Left renal pelvis (tissue), 4 donors: ENCODE measurements at places on chromosomes 7 and 10.

DNA sequence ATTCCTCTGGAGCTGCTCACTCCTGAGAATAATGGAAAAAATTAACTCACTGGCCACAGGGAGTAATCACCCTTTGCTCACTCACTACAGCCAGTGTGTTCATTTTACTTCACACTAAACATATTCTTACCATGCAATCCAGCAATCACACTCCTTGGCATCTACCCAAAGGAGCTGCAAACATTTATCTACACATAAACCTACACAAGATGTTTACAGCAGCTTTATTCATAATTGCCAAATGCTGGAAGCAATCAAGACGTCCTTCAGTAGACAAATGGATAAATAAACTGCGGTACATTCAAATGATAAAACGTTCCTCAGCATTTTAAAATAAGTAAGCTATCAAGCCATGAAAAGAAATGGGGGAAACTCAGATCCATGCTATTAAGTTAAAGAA, 34.2 kb upstream of the POM121L12 start:
- no peak for DNase-seq

GRCh38 chr10:119667562-119668328, 16.6 kb downstream of the BAG3 start:
- no peak for DNase-seq

GRCh38 chr7:24979470-24979862, 512 bp downstream of the OSBPL3 start:
- DNase-seq, result no peak

DNA sequence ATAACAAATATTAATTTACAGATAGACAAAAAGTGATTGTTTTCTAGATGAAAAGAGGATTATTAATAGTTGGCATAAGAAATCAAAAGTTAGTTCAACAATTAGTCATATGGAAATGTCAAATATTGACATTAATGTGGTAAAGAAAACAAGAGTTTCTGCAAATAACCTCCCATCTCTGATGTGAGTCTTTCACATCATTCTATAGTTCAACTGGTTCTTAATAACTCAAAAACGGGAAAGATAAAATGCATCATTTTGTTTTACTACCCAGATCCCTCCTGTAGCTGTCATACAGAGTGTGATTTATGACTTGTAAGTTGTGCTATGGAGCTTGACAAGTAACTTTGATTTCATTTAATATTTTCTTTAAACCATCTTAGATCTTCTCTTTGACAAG, 594.8 kb downstream of the ZWINT start:
- no peak for DNase-seq

DNA sequence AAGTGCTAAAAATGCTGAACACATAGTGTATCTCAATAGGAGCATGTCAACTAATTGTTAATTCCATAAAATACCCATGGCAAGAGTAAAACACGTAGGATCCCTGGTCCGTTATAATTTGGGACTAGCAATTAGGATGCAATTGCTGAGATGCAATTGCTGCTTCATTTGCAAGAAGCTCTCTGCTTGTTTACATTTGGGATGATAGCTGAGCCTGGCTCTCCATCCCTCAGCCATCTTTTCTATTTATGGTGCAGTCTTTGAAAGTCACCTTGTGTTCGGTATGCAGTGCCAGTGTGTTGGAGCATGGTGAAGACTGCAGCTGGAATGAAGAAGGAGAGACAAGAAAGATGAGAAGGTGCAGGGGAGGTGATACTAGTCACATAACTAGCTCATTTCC, 191.3 kb downstream of the SNX10 start:
- DNase-seq, result no peak

DNA sequence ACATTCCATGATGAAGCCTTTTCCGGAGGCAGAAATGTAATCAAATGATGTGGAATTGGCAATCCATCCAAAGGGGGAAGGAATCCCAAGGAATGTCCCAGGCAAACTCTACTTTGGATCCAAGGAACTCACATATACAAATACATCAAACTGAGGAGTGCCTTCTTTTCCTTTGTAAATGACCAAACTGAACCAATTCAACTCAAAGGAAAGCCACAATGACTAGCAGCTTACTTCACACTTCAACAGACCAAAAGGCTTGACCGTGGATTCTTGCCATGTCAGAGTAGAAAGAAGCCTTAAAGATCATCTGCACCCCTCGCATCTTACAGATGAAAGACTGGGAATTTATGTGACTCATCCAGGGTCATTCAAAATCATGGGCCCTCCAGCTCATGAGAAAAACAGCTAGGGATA, 79.7 kb upstream of the MACROH2A2 start:
- DNase-seq, result no peak

GRCh38 chr10:107442035-107442505, 277.6 kb upstream of the SORCS1 start:
- no peak for DNase-seq

- DNase-seq, result no peak
Measured at GRCh38 chr7:157433628-157434027, 96.8 kb downstream of the DNAJB6 start.

GRCh38 chr7:147639751-147640150, 950.8 kb upstream of the C7orf33 start:
- DNase-seq, result peak; percentile 3

GRCh38 chr7:37514497-37514896, 65.8 kb upstream of the ELMO1 start:
- no peak for DNase-seq

GRCh38 chr10:89278034-89278535, 23.8 kb upstream of the IFIT2 start:
- peak; percentile 41 for DNase-seq

DNA sequence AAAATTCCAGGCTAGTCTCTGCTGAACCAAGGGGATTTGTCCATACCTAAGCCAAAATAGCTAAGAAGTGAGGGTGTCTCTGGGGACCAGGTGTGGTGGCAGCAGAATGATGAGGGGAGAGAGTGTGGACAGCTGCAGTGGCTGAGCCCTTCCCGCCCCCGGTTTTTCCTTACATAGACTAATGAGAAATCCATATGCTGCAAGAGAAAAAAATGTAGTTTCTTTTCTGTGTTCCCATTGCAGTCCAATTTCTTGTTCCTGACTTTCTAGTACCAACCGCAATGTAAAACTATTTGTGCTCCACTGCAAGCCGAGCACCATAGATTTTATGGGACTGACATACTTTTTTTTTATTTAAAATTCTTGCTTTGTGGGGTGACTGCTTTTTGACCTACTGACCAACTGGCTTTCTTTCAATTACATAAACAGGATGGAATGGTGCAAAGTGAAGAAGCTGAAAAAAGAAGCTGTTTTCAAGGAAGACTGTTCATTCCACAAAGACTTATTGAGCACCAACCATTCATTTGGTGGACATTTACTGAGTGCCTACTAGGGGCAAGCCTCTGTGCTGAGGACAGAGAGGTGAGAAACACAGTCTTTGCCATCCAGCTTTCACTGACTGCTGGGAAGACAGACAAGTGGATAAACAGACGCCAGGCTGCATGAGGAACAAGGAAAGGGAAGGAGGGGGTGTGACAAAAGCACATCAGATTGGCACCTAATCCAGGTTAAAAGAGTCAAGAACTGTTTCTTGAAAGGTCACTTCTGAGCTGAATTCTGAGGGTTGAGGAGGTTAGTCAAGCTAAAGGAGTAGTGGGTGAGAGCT, 9.8 kb downstream of the CEP41 start:
- peak; percentile 48 for DNase-seq

DNA sequence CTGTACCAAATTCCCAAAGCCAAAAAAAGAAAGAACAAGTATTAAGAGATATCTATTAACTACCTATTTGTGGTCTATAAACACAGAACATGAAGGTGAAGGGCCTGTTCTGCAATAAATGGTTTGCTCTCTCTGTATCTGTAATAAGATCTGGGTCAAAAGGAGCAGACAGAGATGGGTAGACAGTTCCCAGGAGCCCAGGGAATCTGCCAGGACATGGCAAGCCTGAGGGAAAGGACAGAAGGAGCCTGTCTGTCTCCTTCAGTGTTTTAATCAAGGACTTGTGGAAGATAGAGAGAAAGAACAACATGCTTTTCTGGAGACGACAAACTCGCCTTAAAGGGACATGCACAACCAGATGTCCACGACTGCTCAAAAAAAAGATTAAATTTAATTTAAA, 165.7 kb downstream of the ELMO1 start:
- no peak for DNase-seq

GRCh38 chr7:129859183-129859582, 93.6 kb downstream of the UBE2H start:
- no peak for DNase-seq

GRCh38 chr10:101566333-101567164, 21.5 kb downstream of the POLL start:
- DNase-seq, result no peak

- DNase-seq, result no peak
Measured at GRCh38 chr10:118163217-118163616, 116.5 kb upstream of the RAB11FIP2 start.

DNA sequence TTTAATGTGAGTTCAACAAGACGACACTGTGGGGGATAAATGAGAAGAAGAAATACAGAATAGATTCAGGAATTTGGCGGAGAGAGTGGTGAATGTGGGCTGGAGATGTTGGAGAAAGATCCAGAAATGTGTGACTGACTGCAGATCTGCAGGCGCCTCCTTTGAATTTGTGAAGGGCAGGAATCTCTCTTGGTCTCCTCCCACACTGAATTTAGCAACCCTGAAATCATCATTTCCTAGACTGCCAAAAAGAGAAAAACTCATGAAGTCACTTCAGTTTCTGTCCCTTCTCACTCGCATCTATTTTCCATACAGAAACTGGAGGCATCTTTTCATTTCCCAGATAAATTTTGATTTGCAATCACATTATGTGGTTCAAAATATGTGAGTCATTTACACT, 128.7 kb downstream of the GNAI1 start:
- DNase-seq, result no peak

- DNase-seq, result no peak
Measured at GRCh38 chr7:113431406-113431805, 313.1 kb upstream of the SMIM30 start.

GRCh38 chr10:18860631-18861240, 187.9 kb upstream of the MALRD1 start:
- no peak for DNase-seq

GRCh38 chr10:65430979-65431378, 1494.9 kb upstream of the LRRTM3 start:
- no peak for DNase-seq

DNA sequence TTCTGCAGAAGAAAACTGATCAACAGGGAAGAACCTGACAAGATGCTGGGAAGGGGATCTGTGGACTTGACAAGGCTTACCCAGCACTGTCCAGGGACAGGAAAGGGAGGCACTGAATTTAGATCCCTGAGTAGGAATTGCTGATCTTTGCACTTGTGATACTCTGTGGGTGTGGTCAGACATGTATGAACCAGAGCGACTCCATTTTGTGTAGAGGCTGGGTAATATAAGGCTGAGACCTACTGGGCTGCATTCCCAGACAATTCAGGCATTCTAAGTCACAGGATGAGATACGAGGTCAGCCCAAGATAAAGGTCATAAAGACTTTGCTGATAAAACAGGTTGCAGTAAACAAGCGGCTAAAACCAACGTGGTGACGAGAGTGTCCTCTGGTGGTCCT, 60.7 kb downstream of the CCDC3 start:
- DNase-seq, result no peak

DNA sequence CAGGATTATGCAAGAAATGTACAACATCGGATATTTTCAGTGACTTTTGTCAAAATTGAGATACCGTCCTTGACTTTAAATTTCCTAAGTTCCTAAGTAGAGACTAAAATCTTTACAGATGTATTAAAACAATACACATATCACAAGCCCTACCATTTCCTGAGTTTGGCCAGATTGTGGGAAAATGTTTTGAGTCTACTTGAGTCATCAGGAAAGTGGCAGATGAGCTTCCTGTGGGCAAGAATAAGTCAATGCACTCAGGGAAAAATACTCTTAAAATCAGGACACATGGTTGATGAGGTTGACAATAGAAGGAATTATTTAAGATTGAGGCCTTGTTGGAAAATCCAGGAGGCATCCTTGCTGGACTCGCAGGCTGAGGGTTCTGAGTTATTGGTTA, 162.5 kb downstream of the SNX10 start:
- no peak for DNase-seq

- no peak for DNase-seq
Measured at GRCh38 chr7:40884241-40884640, 749.4 kb downstream of the SUGCT start.

DNA sequence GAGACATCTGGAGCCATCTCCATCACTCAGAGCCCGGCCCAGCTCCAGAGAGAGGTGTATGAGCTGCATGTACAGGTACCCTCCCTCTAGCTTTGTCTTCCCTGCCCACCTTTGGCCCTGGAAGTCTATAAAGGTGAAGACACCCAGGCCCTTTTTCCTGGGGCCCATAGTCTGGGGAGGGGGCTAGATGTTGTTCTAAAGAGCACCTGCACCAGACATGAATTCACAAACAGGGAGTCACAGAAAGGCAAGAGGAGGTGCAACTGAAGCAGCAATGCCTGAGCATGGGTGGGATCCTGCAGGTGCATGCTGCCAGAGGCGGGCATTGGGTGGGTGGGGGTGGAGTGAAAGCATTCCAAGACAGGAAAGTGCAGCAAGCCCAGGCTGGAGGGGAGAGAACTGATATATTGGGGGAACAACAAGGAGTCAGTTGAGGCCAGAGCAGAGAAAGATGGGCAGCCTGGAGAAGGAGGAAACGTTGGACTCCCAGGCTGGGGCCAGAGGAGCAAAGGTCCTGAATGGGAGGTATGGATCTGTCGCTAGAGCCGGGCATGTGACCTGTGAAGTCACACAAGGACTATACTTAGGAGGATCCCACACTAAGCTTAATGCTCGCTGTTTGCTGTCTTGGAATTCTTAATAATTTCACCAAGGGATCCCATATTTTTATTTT, 11.7 kb downstream of the CDHR1 start:
- no peak for DNase-seq

DNA sequence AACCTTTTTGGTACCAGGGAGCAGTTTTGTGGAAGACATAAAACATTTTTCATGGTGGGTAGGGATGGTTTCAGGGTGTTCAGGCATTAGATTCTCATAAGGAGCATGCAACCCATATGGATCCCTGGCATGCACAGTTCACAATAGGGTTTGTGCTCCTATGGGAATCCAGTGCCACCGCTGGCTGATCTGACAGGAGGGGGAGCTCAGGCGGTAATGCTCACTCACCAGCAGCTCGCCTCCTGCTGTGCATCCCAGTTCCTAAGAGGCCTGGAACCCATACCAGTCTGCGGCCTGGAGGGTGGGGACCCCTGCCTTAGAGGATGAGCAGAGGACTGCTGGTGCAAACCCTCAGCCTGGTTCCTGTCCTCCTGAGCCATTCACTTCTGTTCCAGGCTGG, 561.7 kb downstream of the SDK1 start:
- no peak for DNase-seq

- DNase-seq, result no peak
Measured at GRCh38 chr7:102005933-102006480, 188.6 kb downstream of the CUX1 start.

- DNase-seq, result no peak
Measured at GRCh38 chr10:131474416-131474815, 162.9 kb upstream of the TCERG1L start.

DNA sequence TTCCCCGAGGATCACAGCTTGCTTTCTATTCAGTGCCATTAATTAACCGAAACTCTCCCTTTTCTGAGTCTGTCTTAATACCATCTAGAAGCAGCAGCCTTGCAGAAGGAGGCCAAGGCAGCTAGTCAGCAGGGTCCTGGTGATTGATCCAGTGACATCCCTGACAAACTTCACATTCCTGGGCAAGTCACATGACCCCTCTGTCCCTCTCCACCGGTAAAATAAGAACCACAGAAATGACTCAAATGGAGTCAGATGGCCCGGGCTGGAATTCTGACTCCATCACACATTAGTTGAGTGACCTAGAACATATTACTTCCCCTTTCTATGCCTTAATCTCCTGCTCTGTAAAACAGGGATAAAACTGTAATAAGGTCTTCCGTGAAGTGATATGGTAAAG, 17.2 kb upstream of the ACSL5 start:
- DNase-seq, result no peak
